ENCODE measurements at places on chromosomes 7 and 10.

- DNase-seq = no peak
Measured at GRCh38 chr7:102432442-102433218, 745 bp upstream of the ORAI2 start.

GRCh38 chr7:77455321-77455720 lies 39.2 kb upstream of the GSAP start:
- DNase-seq = no peak

- DNase-seq = no peak
Measured at GRCh38 chr7:157150882-157151281, 12.2 kb downstream of the UBE3C start.

- DNase-seq = no peak
Measured at GRCh38 chr10:125231813-125232475, 71.6 kb upstream of the CTBP2 start.

GRCh38 chr10:93061594-93062513 lies 1.3 kb downstream of the CYP26C1 start:
- DNase-seq = no peak

DNA sequence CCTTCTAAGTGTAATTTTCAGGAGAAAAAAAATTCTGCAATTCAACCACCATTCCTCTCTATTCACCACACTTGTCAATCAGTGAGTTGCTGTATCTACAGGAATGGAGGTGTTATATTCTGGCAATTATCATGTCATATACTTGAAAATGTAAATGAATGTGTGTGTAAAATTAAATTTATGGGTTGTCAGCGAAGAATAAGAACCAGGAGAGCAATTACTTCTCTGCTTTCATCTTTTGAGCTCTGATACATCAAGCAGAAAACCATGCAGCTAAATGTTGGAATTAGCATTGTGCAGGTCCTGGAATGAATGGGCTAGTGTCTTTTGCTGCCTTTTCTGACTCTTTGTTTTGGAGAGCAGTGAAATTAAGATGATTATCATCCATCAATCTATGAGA lies 207.6 kb downstream of the FOXP2 start:
- no peak for DNase-seq

Data from left colon (tissue), 2 donors.